Mesenchymal stem cell (in vitro differentiated cells and primary cell): ENCODE measurements at places on chromosomes 1 and 21.

DNA sequence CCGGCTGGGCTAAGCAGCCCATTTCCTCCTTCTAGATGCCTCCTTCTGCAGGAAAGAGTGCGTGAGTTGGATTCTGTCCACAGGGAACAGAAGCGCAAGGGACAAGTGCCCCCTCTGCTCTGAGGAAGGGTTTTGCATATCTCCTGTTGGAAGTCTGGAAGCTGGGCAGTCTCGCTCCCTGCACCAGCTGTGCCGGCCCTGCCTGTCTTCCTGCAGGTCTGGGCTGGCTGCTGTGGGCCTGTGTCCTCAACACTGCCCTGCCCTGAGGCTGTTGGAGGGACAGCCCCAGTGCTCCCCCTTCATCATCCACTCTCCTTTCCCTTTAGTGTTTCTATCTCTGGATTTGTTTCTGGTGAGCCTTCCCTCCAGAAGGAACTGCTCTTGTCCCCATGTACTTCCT lies 21.8 kb downstream of the ADARB1 start:
- DNase-seq = no peak

DNA sequence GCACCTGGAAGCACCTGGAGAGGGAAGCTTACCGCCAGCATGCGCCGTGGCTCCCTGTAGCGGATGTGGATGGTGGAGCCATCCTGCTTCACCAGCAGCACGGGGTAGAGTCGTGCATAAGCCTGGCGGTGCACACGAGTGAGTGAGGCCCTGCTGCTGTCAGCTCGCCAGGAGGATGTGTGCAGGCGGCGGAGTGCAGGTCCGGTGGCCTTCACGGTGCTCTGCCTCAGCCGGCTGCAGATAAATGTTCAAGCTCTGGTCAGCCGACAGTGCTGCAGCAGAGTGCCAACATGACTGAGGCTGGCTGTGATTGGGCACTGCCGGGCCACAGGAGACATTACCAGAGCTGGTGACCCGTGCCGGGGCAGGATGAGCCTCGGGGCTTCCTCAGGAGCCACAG lies 1.5 kb downstream of the MRPL55 start:
- no peak for DNase-seq

GRCh38 chr1:29836651-29837646 lies 600.6 kb downstream of the PTPRU start:
- DNase-seq = no peak

- DNase-seq = no peak
Observed at GRCh38 chr1:20507248-20507563, 745 bp downstream of the MUL1 start.

DNA sequence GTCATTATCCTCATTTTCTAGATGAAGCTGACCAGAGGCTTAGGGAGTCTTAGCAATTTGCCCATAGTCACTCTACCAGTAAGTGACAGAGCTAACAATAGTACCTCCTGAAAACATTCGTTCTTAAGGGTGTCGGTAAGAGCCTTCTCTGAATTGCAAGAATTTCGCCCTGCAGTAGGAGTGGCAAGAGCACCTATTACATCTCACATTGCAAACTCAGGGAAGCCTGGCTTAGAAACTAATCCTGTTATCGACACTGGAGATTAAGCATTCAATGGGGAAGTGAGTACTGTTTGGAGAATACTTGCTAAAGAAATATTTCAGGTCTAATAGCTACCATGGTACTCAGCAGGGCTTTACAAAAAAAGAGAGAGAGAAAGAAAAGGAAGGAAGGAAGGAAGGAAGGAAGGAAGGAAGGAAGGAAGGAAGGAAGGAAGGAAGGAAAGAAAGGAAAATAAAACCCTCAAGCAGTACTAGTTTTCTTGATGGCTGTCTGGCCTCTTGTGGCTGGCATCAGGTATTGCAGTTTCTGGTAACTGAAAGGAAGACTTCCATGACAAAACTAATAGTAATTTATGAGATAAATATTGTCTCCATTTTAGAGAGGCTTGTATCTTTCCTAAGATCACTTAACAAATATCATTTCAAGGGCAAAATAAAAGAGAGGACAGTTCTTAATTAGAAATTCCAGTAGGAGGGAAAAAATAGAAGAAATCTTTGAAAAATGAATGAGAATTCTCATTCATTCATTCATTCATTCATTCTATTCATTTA lies 10.4 kb downstream of the C1orf226 start:
- peak; percentile 62 for DNase-seq

DNA sequence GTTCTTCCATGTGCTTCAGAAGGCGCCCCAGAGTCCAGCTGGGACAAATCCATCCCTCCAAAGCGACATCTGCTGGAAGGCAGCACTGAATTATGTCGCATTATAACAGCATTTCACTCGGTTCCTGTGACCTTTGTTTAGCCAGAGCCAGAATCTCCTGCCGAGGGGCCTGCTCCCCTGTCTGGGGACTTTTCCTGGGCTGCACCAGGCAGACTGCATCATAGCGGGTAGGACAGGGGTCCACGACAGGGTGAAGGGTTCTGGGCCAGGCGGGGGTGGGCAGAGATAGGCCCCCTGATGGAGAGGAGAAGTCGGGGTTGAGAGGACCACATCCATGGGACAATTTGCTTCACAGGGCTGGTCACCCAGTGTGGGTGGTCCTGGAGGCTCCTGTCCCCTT lies 276.9 kb downstream of the MATN1 start:
- no peak for DNase-seq

- no peak for DNase-seq
Observed at GRCh38 chr1:69985376-69985775, 220.0 kb downstream of the LRRC40 start.

DNA sequence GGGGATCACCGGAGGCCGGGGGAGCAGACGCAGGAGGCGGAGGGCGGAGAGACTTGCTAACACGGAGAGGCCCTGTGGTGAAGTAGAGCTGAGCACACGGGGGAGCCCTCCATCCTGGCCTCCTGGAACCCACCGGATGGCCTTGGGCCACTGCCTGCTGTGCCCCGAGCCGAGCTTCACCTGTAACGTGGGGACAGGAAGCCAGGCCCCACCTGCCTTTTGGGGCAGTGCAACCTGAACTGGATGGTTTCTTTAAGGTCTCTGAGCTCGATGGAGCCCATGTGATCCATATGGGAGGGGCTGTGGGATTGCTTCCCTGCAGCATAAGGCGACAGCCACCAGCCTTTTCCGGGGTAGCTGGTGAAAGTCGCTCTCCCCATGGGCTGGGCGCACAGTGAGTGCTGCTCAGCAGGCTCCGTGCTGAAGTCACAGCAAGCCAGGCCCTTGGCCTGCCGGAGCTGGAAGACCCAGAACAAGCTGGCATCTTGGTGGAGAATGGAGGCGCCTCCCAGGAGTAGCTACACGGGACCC lies 35.8 kb downstream of the TFF3 start:
- no peak for DNase-seq

GRCh38 chr1:168709405-168710363 lies 19.3 kb downstream of the DPT start:
- peak; percentile 88 for DNase-seq

DNA sequence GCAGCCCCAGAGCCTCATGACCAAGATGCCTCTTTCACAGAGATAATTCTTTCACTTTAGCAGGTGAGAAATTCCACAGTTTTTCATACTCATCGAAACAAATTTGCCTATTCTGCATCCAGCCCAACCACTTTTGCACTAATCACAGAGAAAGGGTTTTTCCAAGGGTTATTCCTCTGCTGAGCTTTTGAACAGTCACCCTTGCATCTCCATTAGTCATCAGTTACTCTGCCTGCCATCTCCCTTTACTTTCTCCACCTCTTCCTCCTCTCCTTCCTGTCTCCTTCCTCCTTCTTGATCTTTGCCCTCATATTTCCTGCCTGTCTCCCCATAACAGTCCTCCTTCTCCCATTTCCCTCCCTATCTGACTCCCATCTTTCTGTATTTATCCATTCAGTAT lies 43.9 kb downstream of the FH start:
- peak; percentile 5 for DNase-seq

- DNase-seq = peak; percentile 95
Observed at GRCh38 chr1:155463865-155464650, 98.5 kb downstream of the ASH1L start.

DNA sequence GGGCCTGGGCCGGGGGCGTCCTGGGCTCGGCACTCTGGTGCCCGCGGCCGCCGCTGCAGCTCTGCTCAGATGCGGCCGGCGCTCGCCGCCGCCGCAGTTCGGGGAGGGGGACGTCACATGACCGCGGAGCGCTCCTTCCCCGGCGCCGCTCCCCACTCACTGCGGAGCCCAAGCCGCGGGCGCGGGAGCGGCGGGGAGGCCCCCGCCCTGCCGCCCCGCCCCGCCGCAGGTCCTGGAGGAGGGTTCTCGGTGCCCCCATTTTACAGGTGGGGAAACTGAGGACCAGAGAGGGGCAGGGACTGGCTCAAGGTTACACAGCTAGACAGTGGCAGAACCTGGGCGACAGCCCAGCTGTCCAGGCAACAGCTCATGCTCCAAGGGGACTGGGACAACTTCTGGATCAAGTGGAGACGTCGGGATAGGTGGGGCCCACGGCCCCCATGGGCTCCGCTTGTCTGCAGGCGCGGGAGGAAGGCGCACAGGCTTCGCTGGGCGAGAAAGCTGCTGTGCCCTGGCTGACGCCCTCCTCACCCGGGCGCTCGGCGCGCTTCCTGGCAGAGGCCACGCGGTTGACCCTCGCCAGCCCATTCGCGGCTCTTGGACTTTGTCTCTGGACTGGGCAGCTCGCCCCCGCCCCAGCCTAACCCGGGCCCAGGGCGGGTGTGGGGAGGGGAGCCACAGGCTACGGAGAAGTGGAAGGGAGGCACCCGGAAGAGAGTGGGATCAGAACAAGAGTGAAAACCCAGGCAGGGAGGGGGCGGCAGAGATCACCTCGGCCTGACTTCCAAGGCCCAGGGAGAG lies at the start of gene RAP1GAP:
Gene RAP1GAP (minus strand): TSS at position 100 of the 801 bp plus-strand sequence. CDS start 49,325 bp downstream, outside the sequence.
- DNase-seq = peak; percentile 21

- DNase-seq = peak; percentile 79
Observed at GRCh38 chr1:28248273-28249012, 10.9 kb upstream of the SESN2 start.

GRCh38 chr1:203681739-203682138 lies 55.1 kb downstream of the ATP2B4 start:
- DNase-seq = no peak

DNA sequence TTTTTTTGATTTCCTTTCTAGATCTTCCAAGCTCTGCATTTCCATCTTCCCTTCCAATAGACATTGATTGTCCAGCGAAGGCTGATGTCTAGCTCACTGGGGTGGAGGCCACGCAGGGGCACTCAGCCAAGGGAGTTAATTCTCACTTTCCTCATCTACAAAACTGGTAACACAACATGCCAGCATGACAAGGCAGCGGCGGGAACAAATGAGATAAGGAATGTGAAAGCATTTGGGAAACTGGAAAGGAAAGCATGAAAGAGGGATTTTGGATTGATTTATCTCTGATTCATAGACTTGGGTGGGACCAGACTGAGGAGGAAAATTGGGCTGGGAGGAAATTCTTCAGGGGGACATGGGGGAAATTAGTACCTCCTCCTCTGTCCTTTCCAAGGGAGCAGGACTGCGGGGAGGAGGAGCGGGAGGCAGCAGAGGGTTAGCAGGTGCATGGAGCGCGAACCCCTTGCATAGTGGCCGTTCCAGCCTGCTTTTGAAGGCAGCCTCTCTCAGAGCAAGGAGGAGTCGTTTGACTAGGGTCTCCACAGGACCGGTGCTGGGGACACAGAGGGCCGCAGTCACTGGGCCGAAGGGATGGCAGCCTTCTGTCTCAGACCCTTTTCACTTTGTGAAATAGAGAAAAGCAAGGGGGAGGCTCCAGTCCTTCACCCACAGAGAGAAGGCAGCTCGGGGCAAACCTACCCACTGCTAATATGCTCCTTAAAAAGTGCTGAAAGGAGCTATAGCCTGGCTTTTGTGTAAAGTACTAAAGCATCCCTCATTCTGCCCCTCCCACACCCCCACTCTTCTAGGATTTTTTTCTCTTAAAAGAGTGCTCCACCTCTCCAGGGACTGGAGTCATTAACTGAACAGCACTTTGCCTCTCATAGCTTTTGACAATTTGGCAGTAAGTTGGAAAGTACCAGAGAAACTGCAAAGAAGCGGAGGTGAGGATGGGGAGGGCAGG lies 89.2 kb downstream of the PLXNA2 start:
- DNase-seq = no peak

- peak; percentile 19 for DNase-seq
Observed at GRCh38 chr1:94832446-94832845, 12.3 kb downstream of the SLC44A3 start.

DNA sequence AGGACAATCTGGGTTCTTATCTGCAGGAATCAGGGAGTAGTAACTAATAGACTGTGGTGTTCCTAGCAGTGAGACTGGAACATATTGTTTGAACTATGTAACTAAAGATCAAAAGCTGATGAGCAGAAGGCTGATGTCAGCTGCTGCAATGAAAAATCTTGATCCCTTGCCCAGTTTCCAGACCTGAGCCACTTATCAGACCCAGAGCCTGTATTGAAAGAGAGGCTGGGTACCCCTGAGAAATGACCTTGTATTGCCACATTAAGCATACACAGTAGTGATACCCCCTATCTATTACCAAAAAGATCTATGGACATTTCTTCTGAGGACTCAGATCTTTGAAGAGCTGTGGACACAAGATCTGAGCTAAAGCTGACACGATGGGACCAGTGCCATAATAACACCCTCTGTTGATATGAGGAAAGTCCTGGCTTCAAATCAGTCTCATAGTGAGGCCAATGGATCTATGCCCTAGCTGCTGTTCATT lies 178.0 kb upstream of the GALNT2 start:
- DNase-seq = no peak

- DNase-seq = peak; percentile 34
Observed at GRCh38 chr1:67429528-67430357, 459 bp downstream of the SERBP1 start.

GRCh38 chr1:100164216-100164615 lies 13.8 kb downstream of the LRRC39 start:
- peak; percentile 6 for DNase-seq

DNA sequence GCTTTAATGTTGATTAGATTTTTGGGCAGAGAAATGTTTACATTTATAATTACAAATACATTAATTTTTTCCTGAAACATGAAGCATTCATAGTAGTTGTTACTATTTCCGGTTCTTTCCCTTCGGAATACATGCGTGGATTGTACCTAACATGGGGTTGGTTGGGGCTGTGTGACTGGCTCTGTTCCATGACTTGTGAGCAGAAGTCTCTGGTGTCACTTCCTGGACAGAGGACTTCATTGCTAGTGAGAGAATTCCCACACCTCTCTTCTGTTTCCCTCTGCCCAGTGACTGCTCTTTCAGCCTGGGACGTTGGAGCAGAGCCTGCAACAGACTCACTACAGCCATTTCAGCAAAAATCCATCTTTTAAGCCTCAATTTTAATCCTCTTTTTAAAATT lies 231.4 kb downstream of the GRIK1 start:
- no peak for DNase-seq

GRCh38 chr1:84247425-84248220 lies 53.9 kb upstream of the SAMD13 start:
- DNase-seq = peak; percentile 99

- no peak for DNase-seq
Observed at GRCh38 chr1:167077128-167077867, 12.9 kb downstream of the GPA33 start.

DNA sequence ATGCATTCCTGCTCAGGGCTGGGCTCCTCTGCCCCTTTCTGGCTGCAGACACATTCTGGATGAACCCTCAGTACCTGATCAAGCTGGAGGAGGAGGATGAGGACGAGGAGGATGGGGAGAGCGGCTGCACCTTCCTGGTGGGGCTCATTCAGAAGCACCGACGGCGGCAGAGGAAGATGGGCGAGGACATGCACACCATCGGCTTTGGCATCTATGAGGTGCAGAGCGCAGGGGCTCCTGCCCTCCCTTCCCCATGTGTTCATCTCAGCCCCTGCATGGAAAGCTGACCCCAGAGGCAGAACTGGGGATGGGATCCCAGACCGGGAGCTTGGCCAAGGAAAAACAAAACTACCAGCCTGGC lies 43.1 kb downstream of the CAPN2 start:
- no peak for DNase-seq

GRCh38 chr1:76225526-76225925 lies 151.0 kb downstream of the ST6GALNAC3 start:
- DNase-seq = no peak

GRCh38 chr1:78334952-78335351 lies 155.8 kb upstream of the PTGFR start:
- DNase-seq = no peak
